ENCODE measurements at places on chromosomes 3 and 15.
A peak's percentile ranks its signal among the peaks of the same experiment; 100 is the strongest.

DNA sequence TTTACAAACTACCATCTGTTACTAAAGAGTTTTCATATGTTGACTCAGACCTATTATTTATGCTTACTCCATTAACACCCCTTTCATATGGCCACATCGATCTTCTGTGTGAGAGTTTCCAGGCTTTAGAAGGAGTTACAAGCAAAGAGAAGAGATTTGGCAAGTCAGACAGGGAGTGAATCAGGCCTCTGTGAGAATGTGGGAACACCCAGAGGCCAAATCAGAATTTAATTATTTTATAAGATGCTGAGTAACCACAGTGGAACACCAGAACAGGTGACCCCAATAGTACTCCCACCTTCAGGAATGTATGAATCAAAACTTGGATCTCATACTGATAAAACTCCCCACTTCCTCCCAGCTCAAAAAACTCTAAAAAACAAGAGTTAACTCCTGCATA, 42.0 kb downstream of the IFT57 start:
- DNase-seq, result peak; percentile 52

DNA sequence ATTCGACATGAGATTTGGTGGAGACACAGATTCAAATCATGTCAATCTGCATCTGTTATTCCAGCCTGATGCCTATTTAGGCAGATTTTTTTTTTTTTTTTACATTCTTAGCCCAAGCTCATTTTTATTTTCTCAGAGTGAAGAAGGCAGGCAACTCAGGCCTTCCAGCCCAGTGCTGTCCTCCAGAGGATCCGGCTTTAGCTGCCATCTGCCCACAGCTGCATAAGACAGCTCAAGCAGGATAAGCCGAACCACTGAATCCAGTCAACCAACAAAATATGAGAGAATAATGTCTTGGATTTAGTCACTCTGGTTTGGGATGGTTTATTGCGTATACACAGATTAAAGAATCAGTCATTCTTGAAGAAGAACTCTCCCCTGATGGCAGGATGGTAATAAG, 19.9 kb upstream of the COLQ start:
- DNase-seq, result no peak

GRCh38 chr3:31671976-31672375, 139.3 kb downstream of the STT3B start:
- DNase-seq, result no peak

DNA sequence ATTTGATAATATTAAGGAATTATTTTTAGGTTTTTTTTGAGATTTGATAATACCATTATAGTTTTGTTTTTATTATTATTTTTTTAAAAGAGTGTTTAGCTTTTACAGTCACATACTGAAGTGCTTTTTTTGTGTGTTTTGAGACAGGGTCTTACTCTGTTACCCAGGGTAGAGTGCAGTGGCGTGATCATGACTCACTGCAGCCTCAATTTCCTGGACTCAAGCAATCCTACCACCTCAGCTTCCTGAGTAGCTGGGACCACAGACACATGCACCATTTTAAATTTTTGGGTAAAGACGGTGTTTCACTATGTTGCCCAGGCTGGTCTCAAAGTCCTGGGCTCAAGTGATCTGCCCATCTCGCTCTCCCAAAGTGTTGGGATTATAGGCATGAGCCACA, 73.0 kb downstream of the SUMF1 start:
- no peak for DNase-seq

GRCh38 chr3:57130571-57131209, 34.5 kb downstream of the IL17RD start:
- DNase-seq, result no peak

- DNase-seq, result no peak
Observed at GRCh38 chr3:190224456-190224855, 97.8 kb downstream of the CLDN1 start.

DNA sequence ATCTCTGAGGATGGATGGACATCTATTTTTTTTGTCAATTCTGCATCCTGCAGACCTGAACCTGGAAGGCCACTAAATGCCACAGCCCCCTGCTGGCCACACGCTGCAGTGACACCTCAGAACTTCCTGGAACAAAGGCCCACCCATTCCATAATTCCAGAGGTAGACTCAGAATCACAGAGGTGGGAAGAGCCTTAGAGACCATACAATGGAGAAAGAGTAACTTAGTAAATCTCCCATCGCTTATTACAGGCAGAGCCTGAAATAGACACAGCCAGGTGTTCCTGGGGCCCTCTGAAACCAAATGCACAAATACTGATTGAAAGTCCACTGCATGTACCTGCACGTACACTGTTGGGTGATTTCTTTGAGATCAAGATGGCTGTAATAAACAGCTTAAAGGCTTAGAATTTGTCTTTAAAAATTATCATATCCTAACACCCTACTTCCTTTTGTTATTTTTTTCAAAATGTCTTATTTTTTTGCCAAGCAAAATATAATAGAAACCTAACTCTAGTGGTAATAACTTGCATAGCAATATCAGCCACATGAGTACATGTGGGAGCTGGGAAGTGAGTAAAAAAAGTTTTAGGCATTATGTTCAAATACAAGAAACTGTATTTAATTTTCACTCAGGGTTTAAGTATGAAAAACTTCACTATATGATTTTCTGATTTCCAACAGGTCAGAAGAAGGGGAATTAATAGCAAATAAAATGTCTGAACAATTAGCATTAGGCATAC, 62.7 kb downstream of the EOMES start:
- peak; percentile 66 for DNase-seq

DNA sequence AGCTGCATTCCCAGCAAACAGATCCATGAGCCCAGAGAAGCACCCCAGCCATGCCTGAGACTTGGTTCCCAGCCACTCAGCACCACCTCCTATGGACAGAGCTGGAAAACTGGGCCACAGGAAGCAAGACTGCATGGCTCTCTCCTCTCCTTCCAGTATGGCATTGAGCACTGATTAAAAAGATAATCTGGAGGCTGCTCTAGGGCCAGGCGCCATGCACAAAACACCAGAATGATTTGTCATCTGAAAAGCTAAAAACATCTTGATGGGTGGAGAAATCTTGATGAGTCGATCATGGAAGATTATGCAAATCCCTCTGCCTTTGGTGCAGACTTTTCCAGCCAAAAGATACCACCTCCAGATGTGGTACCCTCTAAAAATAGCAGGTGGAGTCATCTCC, 62.7 kb upstream of the MRPS22 start:
- peak; percentile 81 for DNase-seq

GRCh38 chr3:40752492-40752891, 227.7 kb downstream of the ZNF621 start:
- no peak for DNase-seq

DNA sequence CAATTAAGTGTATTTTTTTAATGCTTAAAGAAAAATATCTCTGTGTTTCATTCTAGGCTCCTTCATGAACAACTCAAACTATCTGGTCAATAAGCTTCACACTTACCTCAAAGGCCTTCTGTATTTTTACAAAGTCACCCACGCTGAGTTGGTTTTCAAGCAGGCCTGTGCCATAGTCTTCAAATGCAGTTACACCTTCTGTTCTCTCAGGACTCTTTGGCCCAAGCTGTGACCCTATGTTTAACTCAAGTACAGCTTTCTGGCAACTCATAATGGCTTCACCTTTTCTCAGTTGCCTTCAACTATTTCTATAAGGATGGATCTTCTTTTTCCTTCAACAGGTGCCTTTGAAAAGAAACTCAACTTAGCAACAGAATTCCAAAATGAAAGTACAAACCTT, 587 bp downstream of the WDR49 start:
- no peak for DNase-seq

- no peak for DNase-seq
Observed at GRCh38 chr3:71207632-71208031, 375.9 kb downstream of the FOXP1 start.

DNA sequence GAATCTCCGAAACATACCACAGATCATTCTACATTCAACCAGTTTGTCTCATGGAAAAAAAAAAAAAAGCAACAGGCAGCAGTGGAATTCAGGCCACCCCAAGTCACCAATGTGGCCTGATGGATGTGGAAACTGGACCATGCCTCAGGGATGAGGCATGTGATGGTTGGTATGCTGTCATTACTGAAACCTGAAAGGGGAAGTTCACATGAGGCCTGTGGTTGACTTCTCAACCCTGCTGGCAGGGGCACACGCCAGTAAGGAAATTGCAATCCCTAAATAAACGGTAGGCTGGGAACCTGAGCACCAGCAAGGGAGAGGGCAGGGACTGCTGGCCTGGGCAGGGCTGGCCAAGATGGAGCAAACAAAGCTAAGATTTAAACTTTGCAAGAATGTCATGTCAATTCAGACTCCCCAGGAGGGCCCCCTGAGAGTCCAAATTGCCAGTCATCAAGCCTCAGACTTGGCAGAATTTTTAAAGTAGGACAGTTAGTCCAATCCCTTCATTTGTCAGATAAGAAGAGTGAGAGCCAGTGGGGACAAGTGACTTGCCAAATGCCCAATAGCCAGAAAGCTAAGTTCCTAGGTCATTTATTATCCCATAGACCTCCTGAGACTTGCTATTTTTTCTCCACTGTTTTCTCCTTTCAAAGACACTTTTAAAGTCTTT, 310.4 kb downstream of the ERC2 start:
- peak; percentile 80 for DNase-seq

- DNase-seq, result peak; percentile 93
Observed at GRCh38 chr3:138114988-138115971, at the start of gene DZIP1L. DZIP1L (minus strand) TSS chr3:138115608; CDS start chr3:138103971, 11,637 bp downstream.

DNA sequence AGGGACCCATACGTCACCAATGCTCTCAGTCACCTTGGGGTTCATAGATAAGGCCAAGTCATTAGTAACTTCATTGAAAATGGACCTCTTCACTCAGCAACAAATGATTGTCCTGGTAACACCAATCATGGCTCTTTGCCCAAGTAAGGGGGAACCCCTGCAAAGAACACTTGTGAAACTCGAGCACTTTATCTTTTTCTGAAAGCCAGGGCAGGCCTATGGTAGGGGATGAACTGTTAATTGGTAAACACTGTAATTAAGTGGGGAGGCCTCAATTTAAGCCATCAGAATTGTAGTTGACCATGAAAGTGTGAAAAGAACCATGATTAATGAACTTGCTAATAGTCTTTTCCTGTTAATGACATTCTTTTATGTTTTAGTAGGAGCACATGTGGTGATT, 73.3 kb downstream of the ABHD5 start:
- DNase-seq, result no peak

- DNase-seq, result no peak
Observed at GRCh38 chr3:81790117-81790516, 28.7 kb upstream of the GBE1 start.

DNA sequence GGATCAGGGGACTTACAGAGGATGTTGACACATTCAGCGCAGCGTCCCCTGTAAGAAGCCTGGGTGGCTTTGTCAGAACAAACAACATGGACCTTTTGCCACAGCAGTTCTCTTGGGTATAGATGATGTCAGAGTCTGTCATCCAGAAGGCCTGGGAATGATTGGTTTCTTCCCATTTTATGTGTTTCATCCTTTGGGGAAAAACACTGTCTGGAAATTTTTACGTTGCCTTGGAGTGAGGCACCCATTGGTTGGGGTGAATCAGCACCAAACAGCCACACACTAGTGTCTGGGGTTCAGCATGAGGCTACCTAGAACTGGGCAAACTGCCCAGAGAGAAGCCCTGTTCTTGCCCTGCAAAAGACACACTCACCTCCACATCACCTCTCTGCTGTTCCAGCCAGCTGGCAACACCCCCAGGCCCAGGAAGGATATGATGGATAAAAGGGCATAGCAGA, 123.0 kb downstream of the FAM43A start:
- DNase-seq, result no peak

- DNase-seq, result no peak
Observed at GRCh38 chr3:53715815-53716483, 130.3 kb downstream of the CHDH start.

GRCh38 chr3:44476181-44476611, 1.3 kb downstream of the ZNF445 start:
- DNase-seq, result peak; percentile 28

DNA sequence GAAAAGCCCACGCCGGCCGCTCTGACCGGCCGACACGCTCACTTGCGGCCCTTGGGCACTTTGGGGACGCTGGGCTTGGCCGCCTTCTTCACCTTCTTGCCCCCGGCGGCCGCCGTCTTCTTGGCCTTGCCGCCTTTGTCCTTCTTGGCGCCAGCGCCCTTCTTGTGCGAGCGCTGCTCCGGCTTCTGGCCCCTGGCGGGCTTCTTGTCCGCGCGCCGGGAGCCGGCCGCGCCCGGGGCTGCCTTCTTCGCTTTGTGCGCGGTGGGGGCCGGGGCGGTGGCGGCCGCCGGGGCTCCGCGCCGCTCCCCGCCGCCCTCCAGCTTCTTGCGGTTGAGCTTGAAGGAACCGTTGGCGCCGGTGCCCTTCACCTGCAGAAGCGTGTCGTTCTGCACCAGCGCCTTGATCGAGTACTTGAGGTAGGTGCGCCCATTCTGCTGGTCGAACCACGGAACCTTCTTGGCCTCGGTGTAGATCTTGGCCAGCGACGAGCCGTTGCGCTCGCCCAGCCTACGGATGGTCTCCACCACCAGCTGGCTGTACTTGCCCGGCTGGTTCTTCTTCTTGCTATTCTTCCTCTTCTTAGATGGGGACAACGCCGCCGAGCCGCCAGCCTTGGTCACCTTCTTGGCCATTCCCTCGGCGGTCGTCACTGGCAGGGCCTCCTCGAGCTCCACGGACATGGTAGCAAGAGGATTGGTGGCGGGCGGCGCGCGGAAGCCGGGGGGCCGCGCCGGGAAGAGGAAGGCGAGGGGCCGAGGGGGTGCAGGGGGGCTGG, 36.7 kb downstream of the HMCES start:
- peak; percentile 42 for DNase-seq

DNA sequence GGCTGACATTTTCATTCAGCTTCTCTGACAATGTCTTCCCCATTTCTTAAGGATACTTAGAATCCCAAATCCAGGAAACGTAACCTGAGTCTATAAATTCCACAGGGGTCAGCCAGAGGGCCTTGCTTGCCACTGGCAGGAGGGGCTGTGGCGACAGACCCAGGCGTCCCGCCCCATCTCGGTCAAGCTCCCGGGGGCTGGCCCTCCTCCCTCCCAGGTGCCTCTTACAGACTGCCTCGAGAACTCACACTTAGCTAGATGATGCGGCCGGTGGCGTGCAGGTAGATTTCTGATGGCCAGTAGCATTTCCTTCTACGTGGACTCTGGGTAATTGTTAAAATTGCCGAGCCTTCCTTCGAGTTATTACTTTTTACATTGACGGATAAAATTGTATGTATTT, 172.5 kb downstream of the NSMCE3 start:
- DNase-seq, result no peak

DNA sequence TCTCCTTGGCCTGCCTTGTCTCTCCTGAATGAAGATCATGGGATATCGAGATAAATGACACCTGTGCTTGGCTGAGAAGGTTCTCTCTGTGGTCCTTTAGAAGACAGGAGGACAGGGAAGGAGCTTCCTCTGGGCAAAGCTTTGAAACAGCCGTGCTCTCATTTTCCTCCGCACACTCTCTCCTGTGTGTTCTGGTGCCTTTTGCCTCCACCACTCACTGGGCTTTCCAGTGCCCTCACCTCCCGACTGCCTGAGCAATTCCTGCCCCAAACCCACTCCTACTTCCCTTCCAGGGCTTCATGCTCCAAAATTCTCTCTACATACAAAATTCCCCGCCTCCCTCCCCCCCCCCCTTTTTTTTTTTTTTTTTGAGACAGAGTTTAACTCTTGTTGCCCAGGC, 32.3 kb downstream of the UPK1B start:
- DNase-seq, result no peak

- no peak for DNase-seq
Observed at GRCh38 chr3:189838291-189838690, 207.1 kb downstream of the TP63 start.

Measured in AG20443 (cell line).